Suppressor macrophage treated with lipopolysaccharide for 4 hours (primary cell): ENCODE measurements at places on chromosomes 5 and 9.

DNA sequence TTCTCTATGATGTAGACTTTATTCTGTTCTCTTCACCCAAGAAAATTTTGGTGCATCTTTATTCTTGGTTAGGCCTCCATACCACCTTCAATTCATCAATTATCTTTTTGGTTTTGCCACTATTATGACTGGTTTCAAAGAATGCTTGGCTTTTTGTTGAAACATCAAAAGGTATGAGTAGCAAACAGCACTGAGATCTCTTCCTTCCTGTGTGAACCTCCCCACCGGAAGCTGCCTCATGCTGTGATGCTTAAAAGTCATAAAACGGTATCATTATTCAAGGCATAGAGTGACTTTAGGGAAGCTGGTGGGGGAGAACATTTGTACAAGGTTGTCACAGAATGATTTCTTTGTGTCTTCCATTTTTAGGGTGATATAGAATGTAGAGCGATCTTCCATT is 70.6 kb downstream of the IQGAP2 start:
- peak; percentile 54 for DNase-seq

DNA sequence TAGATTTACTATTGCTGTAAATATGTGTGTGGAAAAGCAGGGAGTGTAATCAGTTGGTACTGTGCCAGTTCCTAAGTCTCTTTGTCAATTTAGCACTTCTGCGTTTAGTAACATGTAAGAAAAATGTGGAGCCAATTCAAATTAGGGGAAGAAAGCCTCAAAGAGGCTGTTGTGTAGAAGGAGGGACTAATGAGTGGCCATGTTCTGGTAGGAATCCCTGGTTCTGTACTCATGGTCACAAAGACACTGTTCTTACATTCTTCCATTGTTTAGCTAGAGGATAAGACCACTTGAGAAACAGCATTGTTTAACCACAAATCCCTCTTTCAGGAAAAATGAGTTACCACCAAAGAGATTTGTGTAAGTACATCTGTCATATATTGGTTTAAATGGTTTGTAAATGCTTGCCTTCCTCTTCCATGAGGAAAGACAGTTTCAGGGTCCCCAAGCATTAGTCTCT is 14.9 kb downstream of the ARHGEF28 start:
- DNase-seq = no peak

GRCh38 chr9:1994180-1994579 is 21.0 kb upstream of the SMARCA2 start:
- DNase-seq = no peak

DNA sequence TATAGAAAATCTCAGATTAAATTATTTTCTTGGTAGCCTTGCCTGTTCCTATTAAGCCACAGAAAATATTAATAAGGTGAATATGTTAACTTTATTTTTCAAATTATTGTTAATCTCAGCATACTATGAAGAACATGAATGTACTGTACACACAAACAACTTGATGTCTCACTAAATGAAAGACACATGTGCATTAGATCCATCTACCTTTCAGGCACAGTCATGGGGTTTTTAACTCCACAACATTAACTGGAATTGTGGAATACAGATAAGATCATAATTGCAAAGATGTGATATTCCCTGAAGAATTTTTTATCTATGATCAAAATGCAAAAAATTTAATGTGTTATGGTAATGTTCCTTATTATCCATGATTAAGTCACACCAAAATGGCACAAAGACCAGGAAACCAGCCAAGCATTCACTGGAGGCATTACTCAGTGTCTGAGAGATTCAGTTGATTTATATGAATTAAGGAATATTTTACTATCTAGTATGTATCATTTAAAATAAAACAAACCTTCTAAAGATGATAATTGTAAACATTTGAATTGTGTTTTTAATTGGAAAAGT is 150.0 kb upstream of the VCAN start:
- DNase-seq = no peak

DNA sequence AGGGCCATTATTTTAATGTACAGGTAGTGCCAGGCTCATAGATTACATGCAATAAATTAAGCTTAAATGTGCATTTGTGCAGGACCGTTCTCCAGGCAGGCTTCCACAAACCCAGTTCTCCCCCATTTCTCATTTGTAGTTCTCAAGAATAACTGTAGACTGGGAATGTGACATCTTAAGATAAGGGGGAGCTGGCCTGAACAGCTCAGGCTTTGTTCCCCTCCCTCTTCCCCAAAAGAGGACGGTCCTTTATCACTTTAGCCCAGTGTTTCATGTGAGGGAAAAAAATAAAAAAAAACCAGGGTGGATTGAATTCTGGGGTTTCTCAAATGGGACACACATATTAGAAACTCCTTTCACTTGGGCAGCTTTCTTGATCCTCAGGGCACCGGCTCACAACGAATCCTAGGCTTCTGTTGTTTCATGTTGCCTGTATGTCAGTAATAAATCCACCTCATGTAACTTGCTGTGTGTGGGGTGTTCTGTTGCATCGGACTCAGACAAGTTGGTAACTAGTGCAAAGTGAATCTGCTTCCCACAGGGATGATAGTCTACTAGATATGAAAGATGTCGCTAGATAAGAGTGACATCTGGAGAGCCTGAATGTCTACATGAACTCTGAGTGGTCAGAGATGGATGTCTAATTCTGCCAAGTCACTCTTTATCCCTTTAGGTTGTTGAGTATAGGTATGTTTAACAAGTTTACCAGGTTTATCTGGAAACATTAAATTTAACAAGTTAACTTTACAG is 2030.6 kb upstream of the NUDT12 start:
- no peak for DNase-seq

- no peak for DNase-seq
These were observed 96.2 kb downstream of the ADRB2 start for GRCh38 chr5:148922606-148923005.
